Ovary (tissue), 10 donors: ENCODE measurements at places on chromosomes 7 and 10.

- no peak for DNase-seq
These were observed 224.8 kb downstream of the BBS9 start for GRCh38 chr7:33354201-33354600.

DNA sequence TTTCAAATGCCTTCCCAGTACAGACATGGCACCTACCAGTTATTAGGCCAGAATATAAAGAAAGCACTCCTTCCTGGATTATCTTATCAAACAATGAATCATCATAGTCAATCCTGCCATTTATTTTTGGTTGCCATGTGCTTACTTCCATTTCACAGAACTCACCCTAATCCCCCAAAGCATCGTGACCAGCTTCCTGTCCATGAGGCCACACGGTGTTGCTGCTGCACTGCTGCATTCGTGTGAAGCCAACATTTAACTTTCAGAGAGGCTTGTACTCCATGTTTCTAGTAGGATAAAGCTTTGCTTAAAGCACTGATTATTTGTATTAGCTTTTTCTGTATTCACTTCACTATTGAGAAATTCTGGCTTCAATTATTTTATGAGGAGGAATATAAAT is 14.4 kb downstream of the COL28A1 start:
- DNase-seq, result no peak

DNA sequence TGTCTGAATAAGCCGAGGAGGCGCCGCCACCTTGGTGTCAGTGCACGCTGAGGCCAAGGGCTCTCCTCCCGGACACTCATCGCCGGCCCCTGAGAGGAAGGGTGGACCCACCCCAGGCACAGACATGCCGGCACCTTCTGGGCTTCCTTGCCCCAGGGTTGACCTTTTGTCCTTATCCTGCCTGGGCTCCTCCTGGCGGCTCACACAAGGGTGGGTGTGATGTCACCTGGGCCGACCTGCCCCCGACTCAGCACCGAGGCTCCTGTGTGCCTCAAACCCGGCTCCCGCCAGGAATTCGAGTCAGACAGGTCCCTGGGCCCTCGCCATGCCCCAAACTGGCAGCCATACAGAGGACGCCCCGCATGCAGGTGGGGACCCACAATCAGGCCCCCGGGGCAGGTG is 17.7 kb upstream of the CFAP46 start:
- DNase-seq, result no peak

- no peak for DNase-seq
These were observed 597.6 kb downstream of the PHTF2 start for GRCh38 chr7:78396210-78396609.

- DNase-seq, result no peak
These were observed 2.6 kb upstream of the DLX6 start for GRCh38 chr7:97002555-97003261.

- peak; percentile 82 for DNase-seq
These were observed 114.1 kb downstream of the VIPR2 start for GRCh38 chr7:159030490-159031134.

- DNase-seq, result no peak
These were observed 341.7 kb upstream of the BMPER start for GRCh38 chr7:33563651-33564050.

- no peak for DNase-seq
These were observed 515 bp downstream of the FAM149B1 start for GRCh38 chr10:73168465-73168803.

DNA sequence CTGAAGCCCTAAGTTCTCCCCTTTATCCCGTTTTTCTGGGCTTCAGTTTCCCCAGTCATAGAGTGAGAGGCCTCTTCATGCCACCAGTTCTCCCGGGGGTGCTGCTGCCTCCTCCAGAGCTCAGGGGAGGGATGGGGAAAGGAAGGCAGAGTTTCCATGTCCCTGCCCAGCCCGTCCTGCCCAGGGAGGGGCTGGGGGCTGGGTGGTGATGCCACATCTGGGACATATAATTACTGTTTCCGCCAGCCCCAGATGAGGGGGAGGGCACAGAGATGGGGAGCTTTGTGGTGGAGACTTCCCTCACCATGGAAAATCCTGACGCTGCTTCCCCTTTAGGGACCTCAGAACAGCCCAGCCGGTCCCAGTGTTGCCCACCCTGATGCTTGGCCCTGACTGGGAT is 4.1 kb downstream of the AQP1 start:
- no peak for DNase-seq

DNA sequence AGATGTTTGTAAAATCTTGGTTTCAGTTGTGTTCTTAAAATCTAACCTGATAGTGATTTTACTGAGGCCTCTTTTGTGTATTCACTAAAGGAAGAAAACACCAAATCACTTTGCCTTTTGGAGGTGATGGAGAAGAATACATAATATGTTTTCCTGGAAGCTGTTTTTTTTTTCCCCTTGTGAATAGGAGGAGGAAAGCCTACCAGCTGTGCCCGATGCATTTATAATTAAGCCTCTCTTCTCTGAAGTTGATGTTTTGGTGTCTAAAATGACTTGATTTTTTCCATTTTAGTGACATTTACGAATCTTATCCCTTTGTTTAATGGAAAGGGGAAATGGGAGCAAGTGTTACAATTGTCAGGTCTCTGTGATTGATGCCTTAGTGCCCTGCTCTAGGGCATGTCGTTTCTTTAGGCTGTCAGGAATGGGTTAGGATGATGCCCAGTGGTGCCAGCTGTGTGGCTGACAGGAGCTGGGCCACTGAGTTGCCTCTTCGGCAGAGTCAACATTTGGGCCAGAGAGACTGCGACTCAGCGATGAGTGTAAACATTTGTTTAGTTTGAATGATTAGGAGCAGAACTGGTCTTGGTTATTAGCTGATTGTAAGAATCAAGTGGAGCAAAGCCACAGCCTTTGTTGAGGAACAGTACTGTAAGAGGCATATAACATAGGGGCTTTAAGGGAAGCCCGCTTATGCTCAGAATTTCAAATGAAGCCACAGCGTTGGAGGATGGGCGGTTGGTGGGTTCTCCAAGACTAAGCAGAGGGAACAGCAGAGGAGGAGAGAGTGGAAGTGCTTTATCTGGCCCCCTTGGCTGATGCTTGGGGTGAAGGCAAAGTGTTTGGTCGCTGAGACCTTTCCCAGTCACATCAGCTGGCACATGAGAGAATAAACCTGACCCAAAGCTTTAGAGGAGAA is 81.6 kb downstream of the CDK14 start:
- no peak for DNase-seq

GRCh38 chr7:80467069-80467468 is 44.8 kb downstream of the GNAT3 start:
- no peak for DNase-seq

DNA sequence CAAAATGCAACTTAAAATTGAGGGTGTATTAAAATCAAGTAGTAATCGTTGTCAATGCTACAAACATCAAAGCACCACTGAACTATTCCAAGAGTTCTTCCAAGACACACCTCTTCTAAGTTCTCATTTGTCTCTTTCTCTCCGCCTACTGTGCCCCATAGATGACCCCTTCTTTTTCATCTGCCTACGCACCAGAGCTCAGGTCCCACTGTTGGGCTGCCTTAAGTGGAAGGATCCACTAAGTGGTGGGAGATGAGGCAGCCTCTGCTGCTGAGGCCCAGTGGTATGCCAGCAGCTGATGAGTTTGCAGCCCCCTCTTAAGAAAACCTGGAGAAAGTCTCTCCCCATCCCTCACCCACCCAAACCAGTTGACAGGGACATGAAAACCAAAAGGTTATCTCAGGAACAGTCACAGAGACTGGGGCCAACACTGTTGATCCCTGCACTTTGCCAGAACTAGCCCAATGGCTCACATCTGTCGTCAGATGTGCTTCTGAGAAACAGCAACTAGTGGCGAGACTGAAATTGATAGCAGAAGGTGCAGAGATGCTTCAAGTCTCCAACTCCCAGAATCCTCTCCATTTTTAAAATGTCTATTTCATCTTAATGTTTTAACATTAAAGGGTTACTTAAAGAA is 88.4 kb downstream of the CHCHD3 start:
- no peak for DNase-seq

- DNase-seq, result no peak
These were observed 49.2 kb downstream of the ADRA2A start for GRCh38 chr10:111126077-111126476.

DNA sequence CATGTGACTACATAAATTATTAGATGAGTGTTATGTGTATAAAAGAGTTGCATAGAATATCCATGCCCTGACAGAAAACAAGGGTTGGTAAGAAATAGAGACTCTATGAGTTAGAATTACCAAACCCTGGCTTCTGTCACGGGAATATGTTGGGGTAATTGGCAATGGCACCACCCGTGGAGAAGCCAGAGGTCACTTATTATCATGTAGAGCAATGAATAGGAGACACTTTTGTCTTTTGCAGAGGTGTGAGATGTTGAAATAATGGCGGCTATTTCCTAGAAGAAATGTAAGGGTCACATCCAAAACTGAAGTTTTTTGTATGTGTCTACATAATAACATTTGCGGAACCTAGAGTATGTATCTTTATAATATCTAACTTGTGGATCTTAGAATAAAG is 35.3 kb downstream of the ABCB5 start:
- DNase-seq, result no peak

DNA sequence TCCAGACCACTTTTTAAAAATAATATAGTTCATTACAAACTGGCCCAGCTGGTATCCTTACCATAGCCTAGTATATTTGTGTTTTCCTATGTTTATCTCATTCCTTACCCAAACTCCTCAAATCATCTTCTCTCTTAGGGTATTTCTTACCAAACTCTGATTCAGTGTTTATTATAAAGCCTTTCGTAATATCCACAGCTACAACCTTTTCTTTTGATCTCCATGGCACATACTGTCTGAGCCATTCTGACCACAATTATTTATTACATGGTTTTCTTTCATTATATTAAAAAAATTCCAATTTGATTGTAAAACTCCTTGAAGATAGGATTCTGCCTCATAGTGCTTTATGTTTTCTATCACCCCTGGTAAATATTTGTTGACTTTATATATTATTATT is 94.2 kb downstream of the LRMDA start:
- no peak for DNase-seq

DNA sequence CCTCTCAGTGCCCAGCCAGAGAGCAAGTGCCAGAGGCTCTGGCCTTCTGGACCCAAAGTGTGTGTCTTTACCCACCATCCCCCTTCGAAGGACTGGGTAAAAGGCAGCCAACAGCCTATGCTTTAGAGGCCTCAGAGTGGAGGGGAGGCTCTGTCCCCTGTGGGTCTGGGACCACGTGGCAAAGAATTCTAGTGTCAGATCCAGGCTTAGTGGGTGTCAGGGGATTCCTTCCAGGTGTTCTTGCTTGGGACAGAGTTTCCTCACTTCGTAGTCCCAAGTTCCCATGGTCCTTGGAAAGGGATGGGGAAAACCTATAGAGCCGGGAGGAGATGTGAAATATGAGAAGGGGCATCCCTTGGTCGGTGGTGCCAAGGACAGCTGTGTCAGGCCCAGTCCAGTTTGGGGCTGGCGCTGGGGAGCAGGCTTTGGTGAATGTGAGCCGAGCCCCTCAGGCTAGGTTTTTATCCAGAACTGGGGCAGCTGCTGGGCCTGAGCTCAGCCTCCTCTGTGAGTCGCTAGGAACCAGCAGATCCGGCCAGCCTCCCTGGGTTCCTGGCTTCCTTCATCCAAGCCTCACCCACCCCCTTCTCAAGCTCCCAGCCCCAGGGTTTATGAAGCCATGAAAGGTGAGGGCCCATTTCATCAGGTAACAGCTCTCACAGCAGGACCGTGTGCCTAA is 71.2 kb downstream of the C10orf105 start:
- DNase-seq, result no peak

GRCh38 chr10:25481467-25481866 is 306.7 kb downstream of the GPR158 start:
- no peak for DNase-seq

DNA sequence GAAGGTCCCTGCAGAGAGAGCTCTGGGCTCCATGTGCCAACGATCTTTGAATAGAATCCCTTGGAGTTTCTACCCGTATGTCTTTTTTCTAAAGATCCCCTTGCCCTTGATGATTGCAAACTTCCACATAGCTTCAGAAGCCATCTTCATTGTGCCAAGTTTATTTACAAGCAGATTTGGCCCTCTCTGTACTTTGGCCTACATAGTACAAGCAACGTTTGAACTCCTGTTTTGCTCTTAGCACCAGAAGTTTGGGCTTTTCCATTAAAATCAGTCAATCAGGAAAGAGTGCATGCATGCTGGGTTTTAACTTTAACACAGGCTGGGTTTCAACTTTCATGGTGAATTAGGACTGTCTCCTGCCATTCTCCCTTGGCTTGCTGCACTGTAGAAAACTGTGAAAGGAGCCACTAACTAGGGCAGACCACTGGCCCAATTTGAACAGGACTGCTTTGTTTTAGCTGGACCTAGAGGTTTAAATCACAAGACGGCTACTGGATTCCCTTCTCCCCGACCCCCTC is 557.6 kb upstream of the GALNT17 start:
- DNase-seq, result no peak

- no peak for DNase-seq
These were observed 455.8 kb downstream of the TFEC start for GRCh38 chr7:115574681-115575291.

GRCh38 chr7:2843711-2844152 is 376 bp downstream of the GNA12 start:
- peak; percentile 71 for DNase-seq

GRCh38 chr10:132516771-132517725 is 20.5 kb upstream of the INPP5A start:
- DNase-seq, result peak; percentile 95

DNA sequence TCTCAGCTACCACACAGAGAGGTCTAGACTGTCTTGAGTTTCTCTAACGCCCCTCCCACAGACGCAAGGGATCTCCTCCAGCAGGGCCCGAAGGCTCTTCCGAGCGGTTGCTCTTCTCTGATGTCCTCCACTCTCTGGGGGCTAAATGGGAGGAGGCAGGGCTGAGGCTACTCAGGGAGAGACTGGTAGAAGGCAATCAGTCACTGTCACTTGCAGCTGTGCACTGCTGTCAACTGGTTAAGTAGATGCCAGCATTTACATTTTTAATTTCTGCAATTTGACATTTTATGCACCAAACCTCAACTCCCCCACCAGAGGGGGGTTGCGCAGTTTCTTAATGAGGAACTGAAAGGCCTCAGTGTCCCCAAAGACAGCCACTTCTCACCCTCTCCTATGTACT is 442.8 kb downstream of the PLXNA4 start:
- DNase-seq, result no peak

DNA sequence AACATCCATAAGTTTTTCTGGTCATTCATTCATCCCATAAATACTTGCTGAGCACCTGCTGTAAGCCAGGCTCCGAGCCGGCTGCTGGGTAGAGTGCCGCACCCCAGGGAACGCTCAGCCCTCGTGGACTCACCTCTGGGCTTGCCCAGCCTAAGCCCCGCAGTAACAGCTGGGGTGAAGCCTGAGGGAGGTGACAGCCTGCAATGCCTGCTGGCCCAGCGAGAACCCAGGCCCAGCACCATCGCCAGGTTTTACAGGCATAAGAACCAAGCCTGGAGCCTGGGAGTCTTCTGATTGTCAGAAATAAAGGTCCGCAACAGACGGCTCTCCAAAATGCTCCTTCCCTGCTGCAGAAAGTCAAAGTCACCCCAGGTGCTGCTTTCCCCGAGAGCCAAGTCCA is 205.4 kb downstream of the ZMYND11 start:
- no peak for DNase-seq
